ENCODE measurements at places on chromosomes 4 and X.

DNA sequence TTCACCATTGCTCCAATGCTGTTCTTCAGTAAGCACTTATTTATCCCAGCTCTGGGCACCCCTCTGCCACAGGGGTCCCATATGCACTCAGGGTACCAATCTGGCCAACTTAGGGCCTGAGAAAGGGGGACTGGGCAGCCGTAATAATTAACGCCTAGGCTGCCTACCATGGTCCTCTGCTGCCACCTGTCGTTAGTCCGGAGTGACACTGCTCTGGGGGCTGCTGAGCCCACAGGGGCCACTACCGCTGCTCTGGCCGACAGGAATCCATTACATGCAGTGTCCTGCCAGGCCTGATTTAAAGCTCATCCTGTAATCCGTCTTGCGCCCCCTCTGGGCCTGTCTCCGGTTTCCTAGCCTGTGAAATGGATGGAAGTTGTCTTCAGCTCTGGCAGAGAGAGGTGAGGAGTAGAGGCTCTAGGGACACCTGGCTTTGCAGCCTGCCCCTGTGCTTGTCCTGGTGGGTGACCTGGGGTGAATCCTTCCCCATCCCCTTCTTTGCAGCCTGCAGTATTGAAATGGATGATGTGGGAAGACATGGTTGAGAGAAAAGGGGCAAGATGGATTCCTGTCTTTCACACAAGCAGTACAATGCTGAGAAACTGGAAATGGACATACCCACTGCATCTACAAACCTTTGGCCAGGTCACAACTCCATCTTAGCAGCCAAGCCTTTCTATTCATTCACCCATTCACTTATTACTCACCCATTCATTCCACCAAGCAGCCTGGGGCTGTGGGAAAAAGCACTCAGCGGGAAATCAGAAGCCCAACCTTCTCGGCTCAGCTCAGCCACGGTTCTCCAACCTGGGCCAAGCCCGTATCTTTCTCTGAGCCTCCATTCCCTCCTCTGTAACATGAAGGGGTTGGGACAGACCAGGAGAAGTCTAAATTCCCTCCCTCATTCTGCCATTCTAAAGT, 116.3 kb upstream of the NALF2 start:
- DNase-seq, result peak; percentile 10

DNA sequence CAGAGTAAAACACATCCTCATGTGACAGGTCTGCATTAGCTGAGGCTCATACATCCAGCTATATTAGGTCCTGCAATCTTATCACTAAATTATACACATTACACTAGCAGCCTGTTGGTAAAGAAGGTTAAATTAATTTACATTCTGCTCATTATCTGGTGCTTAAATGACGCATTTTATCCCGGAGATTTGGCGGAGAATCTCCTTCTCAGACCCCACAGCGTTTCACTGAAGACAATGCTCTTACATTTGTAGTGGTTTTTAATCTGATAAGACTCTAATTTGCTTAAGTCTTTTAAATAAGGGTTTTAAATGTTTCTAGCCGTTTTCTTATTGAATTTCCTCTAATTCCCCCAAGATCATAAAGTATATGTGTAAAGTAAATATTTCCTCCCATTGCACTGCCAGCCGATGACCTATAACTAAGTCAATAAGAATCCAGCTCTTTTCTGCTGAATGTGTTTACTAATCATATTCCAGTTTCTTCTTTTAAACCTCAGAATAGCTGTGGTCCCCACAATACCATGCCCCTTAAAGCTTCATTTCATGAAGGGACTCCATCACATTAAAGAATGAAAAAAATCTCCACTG, 2.1 kb upstream of the PITX2 start:
- DNase-seq, result no peak

DNA sequence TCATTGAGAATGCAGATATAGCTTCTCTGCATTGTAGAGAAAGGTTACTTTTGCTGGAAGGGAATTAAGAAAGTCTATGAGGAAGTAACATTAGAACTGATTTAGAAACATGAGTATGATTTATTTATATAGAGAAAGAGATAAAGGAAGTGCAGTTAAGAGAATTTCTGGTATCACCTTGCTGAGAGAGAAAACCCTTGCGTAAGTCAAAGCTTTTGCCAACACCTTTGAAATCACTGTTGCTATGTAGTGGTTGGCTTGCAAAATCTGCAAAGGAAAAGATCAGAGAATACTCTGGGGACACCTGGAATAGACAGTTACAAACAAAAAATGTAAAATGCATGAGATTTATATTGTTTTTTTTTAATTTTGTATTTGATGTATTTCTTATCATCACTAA, 137.3 kb upstream of the RXFP1 start:
- DNase-seq, result no peak

- DNase-seq, result no peak
These were observed 18.4 kb downstream of the SNX25 start for GRCh38 chr4:185227713-185228278.

DNA sequence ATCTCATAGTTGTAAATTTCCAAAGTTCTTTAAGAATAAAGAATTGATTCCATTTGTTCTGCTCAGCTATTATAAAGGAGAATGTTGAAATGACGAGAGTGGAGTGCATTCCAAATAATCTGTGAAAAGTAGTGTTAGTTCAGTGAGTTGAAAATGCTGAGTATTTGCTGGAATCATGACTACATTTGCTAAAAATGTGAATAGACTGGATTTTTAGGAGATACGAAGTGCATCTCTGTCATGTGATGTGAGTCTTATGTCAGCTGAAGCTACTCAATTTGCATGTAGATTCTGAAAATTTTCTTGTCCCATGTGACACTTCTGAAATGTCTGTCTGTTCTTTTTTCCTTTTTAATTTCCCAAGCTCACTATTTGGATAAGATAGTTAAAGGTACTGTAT, 206.0 kb downstream of the DCTD start:
- DNase-seq, result no peak

GRCh38 chr4:118284169-118284568, 68.6 kb downstream of the PRSS12 start:
- DNase-seq, result no peak

GRCh38 chrX:627510-627981, 3.0 kb upstream of the SHOX start:
- no peak for DNase-seq

GRCh38 chrX:38108364-38108763, 102.0 kb downstream of the SYTL5 start:
- DNase-seq, result no peak

DNA sequence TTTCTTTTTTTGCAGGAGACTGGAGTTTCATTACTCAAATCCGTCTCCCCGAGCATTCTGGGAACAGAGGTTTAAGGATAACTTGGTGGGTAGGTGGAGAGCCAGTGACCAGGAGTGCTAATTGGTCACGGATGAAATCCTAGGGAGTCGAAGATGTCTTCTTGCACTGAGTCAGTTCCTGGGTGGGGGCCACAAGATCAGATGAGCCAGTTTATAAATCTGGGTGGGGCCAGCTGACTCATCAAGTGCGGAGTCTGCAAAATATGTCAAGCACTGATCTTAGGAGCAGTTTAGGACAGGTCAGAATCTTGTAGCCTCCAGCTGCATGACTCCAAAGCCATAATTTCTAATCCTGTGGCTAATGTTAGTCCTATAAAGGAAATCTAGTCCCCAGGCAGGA, 741.3 kb downstream of the PCDH7 start:
- DNase-seq, result no peak

GRCh38 chr4:126414741-126415140, 1100.0 kb downstream of the FAT4 start:
- no peak for DNase-seq

DNA sequence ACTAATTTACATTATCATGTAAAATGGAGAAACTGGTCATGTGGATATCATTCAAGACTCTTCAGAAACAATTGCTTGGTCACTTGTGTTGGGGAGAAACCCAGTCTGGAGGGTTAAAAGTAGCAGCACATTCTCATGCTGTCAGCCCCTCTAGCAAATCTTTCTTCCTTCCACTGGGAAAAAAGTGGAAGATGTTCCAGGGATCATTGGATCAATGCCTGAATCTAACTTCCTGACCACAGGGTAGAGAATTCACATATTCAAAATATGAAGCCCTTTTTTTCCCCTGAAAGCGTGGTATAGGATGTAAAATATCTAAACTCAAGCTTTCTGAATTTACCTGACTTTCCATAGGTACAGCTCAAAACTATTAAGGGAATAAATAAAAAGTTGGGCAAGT, 98.0 kb downstream of the CXCL13 start:
- DNase-seq, result no peak

DNA sequence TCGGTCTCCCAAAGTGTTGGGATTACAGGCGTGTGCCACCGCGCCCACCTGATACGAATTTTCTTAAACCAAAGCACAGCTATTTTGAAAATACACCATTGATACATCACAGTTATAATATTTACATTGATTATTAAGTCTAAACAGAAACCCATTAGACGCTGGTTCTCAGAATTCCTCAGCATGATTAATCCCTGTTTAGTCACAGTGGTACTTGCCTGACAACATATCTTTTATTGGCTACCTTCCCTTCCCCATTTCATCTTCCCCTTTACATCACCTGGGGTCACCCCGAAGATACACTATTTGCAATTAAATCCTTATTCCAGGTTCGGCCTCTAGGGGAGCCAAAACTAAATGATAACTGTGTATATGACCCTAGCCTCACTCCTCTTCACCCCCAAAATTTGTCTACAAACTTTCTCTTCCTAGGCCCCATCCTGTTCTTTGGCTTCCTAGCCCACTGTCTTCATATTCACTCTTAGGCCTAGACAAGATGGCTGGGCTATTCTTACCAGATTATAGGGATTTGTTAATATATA, 36.8 kb upstream of the IL1RAPL1 start:
- DNase-seq, result no peak

GRCh38 chr4:169090484-169091215, 80.6 kb upstream of the CBR4 start:
- DNase-seq, result no peak

DNA sequence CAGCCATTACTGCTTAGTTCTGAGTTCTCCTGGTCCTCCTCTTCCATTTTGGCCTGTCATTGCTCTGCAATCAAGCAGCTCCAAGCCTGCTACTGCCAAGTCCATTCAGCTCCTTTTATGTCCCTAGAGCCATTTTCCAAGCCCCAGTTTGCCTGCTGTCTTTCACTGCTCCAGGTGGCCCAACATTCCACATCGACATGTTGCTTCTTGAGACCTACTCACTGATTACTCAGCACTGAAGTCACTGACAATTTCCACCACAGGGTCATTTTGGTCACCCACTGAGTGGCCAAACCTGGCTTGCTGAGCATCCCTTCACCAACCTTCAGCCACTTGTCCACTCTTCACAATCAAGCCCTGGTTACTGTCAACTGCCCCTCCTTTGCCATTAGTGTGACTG, 27.2 kb downstream of the LRIT3 start:
- no peak for DNase-seq

- DNase-seq, result no peak
These were observed 587.5 kb upstream of the MAGEB2 start for GRCh38 chrX:29627833-29628232.

GRCh38 chrX:93874554-93874953, 200.5 kb downstream of the FAM133A start:
- DNase-seq, result no peak

- DNase-seq, result no peak
These were observed 14.2 kb downstream of the EFNB1 start for GRCh38 chrX:68842781-68843581.

DNA sequence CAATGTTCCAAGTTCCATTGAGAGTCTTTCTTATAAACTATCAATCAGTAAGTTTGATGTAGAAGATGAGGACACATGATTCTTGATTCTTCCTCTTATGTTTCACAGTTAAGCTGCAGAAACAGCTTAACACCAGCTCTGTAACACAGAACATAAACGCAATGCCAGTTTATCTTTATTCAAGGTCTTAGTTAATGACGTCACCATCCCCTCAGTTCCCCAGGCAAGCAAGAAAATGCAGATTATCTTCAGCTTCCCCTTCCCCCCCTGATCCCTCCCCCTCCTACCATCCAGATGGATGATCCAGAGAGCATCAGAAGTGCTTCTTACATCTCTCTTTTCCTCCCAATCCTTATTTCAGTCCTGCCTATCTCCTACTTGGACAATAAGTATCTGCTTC, 4.4 kb upstream of the SH3RF1 start:
- DNase-seq, result no peak

DNA sequence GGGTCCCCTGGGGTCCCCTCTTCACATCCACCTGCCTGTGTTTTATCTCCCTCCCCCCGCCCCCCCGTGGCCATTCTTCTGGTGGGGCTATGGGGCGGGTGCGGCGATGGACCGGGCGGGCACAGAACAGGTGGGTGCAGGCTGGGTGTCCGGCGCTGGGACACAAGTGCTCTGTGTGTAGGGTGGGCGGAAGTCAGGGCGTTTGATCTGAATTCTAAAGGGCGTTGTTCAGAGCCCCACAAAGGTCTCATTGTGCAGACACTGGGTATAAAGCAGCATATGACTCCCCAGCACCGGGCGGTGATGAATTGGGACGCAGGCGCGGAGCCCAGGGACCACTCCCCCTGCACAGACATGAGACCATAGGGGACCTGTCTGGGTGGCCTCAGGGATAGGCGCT, at the start of gene GJB1:
GJB1 (plus strand) TSS at position 296 of the 400 bp plus-strand sequence. CDS start 484 bp downstream, outside the sequence.
- DNase-seq, result no peak

DNA sequence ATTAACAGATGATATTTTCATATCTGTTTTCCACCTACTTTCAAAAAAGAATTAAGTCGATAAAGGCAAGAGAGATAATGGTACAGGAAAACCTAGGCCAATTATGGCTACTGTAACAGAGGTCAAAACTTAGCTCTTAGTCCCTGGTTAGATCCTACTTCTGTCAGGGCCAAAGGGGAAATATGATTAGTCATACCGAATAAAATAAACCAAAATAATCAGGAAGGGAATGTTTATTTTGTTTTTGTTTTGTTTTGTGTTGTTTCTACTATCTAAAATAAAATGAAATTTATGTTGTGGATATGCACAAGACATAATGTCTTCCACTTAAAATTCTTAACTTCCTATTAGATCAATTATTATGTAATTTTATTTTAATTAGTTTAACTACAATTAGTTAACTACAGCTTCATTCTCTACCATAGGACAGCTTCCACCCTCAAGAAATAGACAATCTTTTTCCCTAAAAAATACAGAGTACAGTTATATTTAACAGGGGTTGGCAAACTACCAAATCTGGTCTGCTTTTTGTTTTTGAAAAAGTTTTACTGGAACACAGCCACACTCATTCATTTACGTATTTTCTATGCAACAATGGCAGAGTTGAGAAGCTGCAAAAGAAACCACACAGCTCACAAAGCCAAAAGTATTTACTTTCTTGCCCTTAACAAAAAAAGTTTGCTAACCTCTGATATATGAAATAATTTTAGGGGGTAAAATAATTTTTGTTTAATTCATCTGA, 25.4 kb downstream of the TMEM47 start:
- no peak for DNase-seq

DNA sequence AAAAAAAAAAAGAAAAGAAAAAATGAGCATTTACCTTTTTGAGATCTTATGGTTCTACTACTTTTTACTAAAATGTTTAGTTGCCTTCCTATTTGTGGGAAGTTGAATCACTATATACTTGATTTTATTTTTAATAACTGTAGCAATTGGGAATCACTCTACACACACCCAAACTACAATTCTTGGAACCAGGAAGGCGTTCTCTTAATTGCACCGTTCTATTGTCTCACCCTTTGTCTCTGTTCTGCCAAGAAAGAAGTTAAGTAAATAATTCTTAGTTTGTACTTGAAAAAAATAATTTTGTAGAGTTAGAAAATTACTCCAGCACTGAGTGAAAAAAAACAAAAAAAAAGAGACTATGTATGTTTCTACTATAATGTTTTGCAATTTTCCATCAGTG, 62.7 kb downstream of the ATOH1 start:
- no peak for DNase-seq

GRCh38 chr4:24164054-24164693, 274.3 kb upstream of the PPARGC1A start:
- no peak for DNase-seq

Data from fibroblast of skin of left quadriceps (primary cell).